ENCODE measurements at places on chromosomes 3 and 15.
A peak's percentile ranks its signal among the peaks of the same experiment; 100 is the strongest.

- no peak for DNase-seq
These were observed 64.8 kb downstream of the OXNAD1 start for GRCh38 chr3:16329826-16330129.

DNA sequence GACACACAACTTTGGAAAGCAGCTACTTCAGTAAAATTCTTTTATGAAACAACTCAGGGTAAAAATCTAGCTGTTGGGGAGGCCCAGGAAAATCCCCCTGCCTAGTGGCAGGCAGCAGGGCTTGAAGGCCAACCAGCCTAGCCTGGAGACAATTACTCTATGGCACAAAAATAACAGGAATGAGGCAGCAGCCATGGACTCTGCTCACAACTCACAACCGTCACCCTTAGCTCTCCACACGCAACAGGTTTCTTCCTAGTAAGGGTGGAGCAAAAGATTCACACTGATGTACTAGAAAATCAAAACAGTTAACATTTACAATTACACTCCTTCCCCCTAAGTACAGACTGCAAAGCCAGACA lies 530 bp upstream of the FBXL22 start:
- DNase-seq, result no peak

DNA sequence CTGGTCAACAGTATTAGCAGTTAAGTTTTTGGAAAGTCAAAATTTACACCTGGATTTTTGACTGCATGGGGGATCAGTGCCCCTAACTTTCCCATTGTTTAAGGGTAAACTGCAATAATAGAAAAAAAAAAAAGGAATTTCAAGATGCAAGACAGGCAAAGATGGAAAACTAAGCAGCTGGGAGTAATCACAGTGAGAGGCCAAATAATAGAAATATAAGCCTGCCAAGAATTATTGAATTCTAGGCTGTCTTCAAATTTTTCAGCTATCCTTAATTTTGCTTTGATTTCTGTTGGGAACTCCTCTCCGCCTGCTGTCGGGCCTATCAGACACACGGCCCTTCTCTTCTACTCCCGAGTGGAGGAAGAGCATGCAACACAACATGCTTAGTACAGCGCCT lies 215.5 kb upstream of the LMCD1 start:
- no peak for DNase-seq

DNA sequence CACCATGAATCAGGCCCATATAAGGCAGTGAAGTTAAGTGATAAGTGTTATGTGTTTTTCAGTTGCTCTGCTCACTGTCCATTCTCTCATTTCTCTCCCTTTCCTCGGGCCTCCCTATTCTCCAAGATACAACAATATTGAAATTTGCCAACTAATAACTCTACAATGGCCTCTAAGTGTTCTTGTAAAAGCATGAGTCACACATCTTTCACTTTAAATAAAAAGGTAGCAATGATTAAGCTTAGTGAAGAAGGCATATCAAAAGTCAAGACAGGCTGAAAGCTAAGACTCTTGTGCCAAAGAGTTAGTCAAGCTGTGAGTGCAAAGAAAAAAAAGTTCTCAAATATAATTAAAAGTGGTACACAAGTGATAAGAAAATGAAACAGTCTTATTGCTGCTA lies 675.4 kb downstream of the OTOL1 start:
- no peak for DNase-seq

- no peak for DNase-seq
These were observed 43.4 kb downstream of the SLCO2A1 start for GRCh38 chr3:133986311-133986710.

- no peak for DNase-seq
These were observed 501 bp downstream of the NDN start for GRCh38 chr15:23686466-23687142.

DNA sequence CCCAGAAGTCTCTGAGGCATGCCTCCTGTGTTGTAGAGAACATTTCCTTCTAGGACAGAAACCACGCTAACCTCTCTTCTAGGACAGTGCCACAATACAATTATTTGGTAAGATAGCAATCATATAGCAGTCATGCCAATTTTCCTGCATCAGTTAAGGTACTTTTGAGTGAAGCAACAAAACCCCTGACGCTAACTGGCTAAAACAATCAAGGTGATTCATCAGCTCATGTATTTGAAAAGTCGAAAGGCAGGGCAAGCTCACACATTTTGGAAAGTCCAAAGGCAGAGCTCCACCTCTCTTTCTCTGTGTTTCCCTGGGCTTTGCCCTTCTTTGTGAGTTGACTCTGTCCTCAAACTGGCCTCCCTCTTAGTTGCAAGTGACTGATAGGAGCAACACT lies 10.1 kb downstream of the TERC start:
- DNase-seq, result no peak

- DNase-seq, result peak; percentile 42
These were observed 89.5 kb downstream of the EOMES start for GRCh38 chr3:27632431-27633223.

- no peak for DNase-seq
These were observed 47.0 kb upstream of the ACKR4 start for GRCh38 chr3:132549890-132550578.

DNA sequence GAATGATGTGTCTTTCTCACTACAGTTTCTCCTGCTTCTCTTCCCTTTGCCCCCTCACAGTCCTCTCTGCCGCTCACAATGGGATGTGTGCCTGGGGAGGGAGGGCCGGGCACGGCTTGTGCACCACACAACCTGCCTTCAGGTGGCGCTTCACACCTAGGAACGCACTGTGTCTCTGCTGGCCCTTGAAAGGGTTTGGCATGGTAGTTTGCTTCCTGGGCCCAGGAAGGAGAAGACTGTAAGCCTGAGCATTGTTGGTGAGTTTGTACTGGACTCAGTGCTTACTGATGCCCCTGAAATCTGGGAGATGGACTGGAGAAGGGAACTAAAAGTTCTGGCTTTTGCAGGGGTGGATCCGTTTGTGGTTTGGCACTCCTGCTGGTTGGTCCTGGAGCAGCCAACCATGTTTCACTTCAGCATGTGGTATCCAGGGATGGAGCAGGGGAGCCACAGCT lies 9.2 kb downstream of the ALPK3 start:
- no peak for DNase-seq

GRCh38 chr3:40801284-40801741 lies 276.6 kb downstream of the ZNF621 start:
- DNase-seq, result no peak

GRCh38 chr3:164683489-164683888 lies 394.8 kb downstream of the SI start:
- DNase-seq, result no peak

GRCh38 chr3:159832024-159832423 lies 156.6 kb upstream of the IL12A start:
- no peak for DNase-seq

DNA sequence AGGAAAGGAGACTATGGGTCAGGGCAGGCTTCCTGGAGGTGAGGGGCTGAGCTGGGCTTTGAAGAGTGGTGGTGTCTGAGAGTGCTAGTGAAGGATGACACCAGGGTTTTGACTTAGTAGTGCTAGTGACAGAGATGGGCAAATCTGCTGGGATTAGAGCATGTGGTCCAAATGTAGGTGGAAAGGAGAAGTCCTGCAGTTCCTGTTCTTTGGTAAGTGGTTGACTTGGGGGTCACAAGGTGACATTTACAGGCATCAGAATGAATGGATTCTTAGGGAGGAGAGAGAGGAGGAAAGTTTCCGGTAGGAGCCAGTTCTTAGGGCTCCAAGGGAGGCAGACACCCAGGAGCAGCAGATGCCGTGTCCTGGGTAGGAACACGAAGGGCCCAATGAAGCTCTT lies 796 bp upstream of the DOCK3 start:
- no peak for DNase-seq

GRCh38 chr3:123621186-123621849 lies 36.5 kb upstream of the HACD2 start:
- DNase-seq, result no peak

- no peak for DNase-seq
These were observed 137.1 kb upstream of the TMC3 start for GRCh38 chr15:81511138-81511537.

GRCh38 chr15:66633938-66634250 lies 68.1 kb upstream of the LCTL start:
- DNase-seq, result no peak

- DNase-seq, result no peak
These were observed 281.3 kb downstream of the LPP start for GRCh38 chr3:188435266-188435665.

GRCh38 chr3:157160658-157161424 lies 894 bp upstream of the CCNL1 start:
- peak; percentile 49 for DNase-seq

- no peak for DNase-seq
These were observed 56.4 kb downstream of the UMPS start for GRCh38 chr3:124786511-124787241.

DNA sequence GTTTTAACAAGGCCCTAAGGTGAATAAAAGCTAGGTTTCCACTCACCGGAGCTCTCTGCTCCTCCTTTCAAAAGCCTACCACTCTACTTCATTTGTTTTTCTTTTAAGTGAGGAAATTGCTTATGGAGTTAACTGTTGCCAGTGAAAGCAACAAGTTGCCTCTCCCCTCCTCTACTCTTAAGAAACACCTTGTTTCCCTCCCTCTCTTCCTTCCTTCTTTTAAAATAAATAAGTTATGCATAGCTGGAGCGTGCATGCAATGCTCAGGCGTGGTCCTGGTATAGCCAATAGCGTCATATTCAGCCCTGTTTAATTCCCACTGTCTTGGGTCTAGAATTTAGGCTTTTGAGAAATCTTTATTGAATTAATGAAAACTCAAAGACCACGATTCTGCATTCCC lies 101.1 kb upstream of the IGF1R start:
- DNase-seq, result no peak

- DNase-seq, result no peak
These were observed 27.6 kb downstream of the SLC28A1 start for GRCh38 chr15:84911879-84912660.

- no peak for DNase-seq
These were observed 64.3 kb downstream of the EPHB1 start for GRCh38 chr3:134859341-134859740.

GRCh38 chr15:40468898-40469331 lies 1.9 kb upstream of the CHST14 start:
- no peak for DNase-seq

- DNase-seq, result no peak
These were observed 116.6 kb upstream of the PLXNA1 start for GRCh38 chr3:126866175-126866759.

DNA sequence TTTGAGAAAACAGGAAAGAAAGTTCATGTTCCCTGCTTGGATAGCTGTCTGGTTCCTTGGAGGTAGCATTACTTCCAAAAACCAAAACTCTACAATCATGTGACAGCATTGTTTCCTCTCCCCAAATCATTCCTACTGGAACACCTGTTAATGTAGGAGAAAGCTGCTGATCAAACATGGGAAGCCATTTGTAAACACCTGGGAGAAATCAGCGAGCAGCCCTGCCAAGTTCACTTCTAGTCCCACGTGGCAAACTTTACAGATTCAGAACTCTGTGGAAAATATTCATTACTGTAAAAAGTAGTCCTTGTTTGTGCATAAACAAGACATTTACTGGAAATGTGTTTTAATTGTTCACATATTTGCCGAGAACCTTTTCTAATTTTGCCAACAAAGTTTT lies 275.5 kb upstream of the AZI2 start:
- no peak for DNase-seq

DNA sequence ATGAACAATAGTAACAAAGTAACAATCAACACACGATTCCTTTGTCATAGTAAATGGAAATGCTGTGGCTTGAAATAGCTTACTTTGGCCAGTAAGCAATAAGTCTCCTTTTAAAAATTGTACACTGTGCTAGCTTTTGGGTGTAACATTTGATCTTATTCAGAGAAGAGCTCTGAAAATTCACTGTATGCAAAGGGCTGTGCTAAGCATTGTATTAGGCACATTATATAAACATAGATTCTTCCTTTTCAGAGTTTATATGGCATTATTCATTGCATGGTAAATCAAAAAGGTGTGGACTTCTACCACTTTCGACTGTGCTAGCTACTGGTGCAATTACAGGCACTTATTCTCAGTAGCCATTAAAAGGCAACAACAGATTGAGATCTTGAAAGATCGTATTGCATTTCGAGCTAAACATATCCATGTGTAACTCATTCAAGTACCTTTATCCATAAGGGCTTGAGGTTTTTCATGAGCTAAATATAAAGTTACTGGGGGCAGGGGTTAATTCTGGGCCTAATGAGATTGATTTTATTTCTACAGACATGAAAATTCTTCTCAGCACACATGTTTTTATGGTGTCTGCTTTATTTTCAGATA lies 246.8 kb downstream of the NR1D2 start:
- DNase-seq, result no peak

DNA sequence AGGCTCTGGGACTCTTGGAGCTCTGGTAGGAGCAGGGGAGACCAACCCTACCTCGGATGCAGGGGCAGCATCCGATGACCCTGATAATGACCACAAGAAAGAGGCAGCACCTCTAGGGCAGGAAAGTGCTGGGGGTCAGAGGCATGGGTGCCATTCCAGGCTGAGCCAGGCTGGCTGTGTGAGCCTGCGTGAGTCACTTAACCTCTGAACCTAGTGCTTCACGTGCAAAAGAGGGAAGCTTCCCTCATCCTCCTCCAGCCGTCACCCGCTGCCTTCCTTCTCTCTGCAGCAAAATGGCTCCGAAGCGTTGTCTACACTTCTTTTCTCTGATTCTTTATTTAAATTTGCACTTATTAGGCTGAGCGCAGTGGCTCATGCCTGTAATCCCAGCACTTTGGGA lies 35.5 kb downstream of the ZDHHC19 start:
- DNase-seq, result no peak

DNA sequence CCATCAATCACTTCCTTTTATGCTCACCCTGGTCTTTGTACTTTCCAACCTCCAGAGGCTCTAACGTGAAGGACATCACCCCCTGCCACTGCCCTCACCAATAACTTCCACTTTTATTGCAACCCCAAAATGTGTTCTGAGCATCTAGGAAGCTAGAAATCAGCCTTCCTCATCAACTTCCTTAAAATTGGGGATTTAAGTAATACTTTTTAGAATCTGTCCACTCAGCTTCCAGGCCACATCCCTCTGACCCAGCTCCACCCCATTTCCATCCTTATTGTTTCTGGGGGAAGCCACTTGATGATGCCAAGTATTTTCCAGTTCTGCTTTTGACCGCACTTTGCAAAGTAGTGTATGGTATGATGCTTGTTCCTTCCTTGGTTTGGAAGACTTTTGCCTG lies 73.5 kb upstream of the XCR1 start:
- no peak for DNase-seq

DNA sequence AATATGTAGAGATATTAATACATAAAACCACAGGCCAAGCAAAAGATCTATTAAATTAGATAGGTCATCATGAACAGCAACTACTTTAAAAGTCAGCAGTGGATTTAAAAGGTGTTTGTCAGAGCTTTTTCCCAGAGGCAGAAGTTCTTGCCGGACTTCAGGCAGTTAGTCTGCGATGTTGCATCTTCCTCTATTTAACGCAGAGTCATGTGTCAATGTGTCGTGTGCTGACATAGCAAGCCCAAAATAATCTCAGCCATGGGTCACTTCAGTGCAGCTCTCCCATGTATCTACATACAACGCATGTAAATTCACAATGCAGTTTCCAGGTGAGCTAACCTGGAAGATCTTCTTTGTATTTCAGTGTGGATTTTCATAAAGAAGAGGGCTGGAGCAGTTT lies 8.0 kb upstream of the TMEM212 start:
- DNase-seq, result no peak

- no peak for DNase-seq
These were observed 84.8 kb upstream of the LRIG1 start for GRCh38 chr3:66585520-66586095.

GRCh38 chr3:190601622-190602021 lies 87.7 kb downstream of the IL1RAP start:
- no peak for DNase-seq
